ENCODE measurements at places on chromosomes 7 and 10. TPM values are rescaled to one million over a fixed set of nuclear protein-coding genes. Genes with fewer than 3 reads are reported as not detected.
A peak's percentile ranks its signal among the peaks of the same experiment; 100 is the strongest.

DNA sequence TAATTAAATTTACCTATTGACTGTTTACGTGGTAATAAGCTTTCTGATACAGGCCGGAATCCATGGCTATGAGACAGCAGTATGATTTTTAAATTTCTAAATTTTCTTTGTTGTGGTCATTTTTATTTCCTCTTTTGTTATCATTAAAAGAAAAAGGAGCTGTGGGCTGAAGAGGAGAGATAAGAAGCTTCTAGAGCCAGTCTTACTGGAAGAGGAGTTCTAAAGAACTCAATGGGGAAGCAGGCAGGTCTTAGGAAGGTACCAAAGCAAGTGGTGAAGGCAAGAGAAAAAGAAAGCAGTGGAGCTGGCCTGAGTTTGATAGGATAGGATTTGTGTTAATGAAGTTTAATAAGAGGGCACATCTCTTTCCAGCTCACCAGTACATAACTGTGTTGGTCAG is 1187.8 kb downstream of the CNTNAP2 start:
- no peak for DNase-seq

DNA sequence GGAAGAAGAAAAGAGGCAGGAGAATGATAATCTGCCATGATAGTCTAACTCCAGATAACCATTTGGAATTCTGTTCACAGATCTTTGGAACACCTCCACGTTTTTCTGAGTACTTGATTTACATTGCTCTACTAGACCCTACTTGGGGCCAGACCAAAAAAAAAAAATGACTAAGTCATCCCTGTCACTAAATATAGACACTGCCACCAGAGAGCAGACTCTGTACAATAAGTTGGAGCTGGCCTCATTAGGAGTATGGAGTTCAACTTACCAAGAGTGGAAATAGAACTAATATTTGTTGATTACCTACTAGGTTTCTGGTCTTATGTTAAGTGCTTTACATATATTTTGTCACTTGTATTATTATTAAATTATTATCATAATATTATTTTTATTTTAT is 80.9 kb upstream of the ZNF800 start:
- DNase-seq = no peak

GRCh38 chr10:23046027-23046426 is 49.4 kb upstream of the MSRB2 start:
- DNase-seq = no peak

DNA sequence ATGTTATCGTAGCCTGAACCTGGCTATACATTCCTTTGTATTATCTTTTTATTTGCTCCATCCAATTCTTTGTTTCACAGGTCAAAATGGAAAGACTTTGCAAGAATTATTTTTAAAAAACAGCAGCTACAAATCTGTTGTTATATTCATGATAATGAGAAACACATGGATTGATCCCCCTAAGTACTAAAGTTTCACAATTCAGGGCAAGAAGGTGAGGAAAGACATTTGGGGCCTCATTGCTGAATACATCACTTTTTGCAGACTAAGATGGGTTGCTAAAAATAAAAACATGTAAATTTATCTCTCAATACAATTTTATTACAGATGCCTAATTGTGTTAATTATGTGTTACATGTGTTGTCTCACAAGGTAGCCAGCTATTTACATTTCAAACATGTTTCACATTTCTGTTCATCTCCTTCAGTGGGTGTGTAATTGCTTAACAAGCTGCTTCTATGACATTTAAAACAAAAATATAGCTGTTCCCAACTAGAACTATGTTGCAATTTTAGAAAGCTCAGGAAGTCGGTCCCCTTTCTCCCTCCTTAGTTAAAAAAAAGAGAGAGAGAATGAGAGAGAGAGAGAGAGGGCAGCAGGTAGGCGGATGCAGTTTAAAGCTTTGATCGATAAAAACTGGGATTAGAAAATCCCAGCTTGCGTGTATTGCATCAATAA is 606.3 kb upstream of the FZD8 start:
- DNase-seq = peak; percentile 20

- peak; percentile 70 for DNase-seq
These were observed 106.6 kb upstream of the SHH start for GRCh38 chr7:155918720-155919390.

- no peak for DNase-seq
These were observed 3.0 kb upstream of the STMP1 start for GRCh38 chr7:135659159-135659846.

DNA sequence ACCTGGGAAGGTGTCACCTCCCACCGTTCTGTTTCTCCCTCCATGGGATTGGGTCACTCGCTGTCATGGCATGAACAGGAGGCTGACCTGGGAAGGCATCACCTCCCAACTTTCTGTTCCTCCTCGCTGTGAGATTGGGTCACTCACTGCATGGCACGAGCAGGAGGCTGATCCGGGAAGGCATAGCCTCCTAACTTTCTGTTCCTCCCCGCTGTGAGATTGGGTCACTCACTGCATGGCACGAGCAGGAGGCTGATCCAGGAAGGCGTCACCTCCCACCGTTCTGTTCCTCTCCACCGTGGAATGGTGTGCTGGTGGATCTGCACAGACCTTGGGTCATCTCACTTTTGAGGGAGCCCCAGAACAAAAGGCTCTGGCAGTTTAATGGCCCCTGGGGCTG is 239.2 kb upstream of the PRKCQ start:
- no peak for DNase-seq

DNA sequence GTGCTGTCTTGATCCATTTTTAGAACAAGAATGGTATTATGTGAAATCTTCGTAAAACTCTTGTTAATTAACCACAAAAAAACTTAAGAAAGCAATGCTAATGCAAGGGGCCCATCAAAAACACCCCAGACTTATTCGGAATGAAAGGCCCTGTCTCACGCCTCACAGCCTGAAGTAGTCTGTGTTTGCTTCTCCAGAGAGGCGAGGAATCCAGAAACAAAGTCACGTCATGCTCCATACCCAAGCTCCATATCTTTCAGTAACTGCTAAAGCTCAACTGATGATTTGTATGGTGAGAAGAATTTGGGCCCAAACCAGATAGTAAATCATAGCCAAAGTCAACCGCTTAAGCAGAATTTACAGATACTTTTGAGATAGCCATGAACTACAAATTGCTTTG is 155.4 kb downstream of the ATE1 start:
- DNase-seq = peak; percentile 52

DNA sequence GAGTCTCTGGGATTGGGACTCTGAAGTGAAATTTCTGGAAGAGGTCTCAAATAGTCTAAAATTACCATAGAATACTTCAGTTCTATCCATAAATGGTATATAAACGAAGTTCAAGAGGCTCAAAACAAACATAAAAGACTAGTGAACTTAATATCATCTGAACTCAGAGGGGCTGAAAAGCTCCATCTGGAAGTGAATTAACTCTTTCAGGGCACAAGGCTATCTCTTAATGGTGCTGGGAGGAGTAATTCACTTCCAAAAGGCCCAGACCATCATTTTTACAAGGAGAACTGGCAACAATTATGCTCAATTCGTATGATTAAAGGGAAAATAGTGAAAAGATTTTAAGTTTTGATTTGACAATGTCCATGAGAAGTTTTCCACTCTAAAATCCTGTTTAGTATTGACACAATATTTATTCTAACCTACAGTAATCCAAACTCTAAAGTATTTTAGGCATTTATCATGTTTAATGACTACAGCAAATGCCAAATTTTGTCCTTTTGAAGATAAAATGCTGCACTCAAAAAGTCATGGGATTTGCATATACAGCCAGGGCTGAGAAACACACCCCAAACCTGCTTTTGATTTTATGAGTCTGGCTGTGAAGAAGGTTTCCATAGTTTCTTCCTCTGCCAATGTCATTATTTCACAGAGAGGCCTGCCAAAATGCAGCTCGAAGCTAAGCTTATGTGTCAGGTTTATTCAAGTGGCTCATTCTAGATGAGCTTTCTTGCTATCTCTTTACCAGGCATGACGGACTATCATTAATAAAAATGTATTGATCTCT is 143.9 kb downstream of the HIBADH start:
- peak; percentile 18 for DNase-seq

DNA sequence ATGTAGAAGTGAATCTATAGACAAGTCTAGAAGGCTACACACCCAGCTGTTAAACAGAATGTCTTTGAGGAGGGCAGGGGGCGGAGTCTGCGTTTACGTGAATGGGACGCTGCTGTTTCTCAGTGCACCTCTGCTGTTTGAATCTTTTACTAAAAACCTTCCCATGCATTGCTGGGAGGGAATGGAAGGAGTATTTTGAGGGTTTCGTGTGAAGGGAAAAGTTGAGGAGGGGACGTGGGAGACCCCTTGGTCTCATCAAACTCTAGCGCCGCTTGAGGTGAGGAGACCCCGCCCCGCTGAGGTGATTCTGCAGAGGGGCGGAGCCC is 492 bp upstream of the VCL start:
- DNase-seq = no peak

- no peak for DNase-seq
These were observed 53.7 kb upstream of the KLF6 start for GRCh38 chr10:3838460-3839437.

DNA sequence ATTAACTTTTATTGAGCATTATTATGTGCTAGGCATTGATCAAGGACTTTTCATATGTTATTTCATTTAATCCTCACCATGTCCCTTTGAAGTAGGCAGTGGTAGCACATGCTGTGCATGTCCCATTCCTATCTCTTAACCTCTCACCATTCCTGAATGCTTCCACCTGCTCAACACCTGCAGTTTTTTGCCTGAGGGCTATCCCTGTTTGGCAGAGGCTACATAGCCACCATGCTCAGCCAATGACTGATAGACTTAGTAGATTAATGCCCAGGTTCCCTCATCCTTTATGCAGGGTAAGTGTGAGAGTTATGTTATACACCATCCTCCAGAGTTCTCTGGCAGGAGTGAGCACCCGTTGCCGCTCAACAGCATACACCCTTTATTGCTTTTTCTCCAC is 387.8 kb downstream of the BBS9 start:
- no peak for DNase-seq

- peak; percentile 70 for DNase-seq
These were observed 140.3 kb downstream of the FOXP2 start for GRCh38 chr7:114554781-114555537.

GRCh38 chr10:17671307-17671706 is 27.4 kb downstream of the STAM start:
- peak; percentile 51 for DNase-seq

GRCh38 chr10:69959911-69960310 is 92.7 kb upstream of the MACROH2A2 start:
- DNase-seq = no peak

DNA sequence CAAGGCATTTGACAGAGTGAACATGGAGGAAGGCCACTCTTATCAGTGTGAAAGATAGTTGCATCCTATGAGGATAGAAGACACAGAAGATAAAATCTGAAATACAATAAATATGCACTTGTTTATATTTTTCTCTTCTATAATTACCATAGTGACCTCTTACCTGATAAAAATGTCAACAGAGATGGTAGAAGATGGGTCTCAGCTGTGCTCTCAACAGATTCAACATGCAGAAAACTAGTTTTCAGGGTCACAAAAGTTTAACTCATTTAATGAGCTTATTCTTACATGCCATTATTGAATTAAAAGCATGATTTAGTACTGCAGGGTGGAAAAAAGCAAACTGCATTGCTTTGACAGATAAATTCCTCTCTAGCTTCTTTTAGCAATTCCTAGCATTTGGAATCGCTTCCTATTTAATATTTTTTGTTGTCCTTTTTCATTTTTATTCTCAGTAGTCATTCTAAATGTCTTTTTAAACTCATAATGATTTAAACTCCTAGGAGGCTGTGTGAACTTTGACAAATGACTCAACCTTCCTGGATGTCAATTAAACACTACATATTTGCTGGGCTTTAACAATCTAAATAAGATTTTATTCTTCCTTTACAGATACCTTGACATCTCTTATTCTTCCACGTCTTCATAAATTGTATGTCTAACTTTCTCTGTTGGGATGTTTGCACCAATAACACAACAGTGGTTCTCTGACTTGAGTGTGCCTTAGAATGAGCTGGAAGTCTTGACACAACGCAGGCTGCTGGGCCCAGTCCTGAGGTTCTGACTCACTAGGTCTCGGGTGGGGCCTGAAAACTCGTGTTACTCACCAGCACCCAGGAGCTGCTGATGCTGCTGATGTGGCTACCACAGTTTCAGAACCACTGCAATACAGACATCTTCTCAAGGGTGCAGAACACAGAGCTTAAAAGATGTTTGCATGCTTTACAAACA is 565.5 kb upstream of the IGFBP3 start:
- peak; percentile 86 for DNase-seq

GRCh38 chr7:105028004-105028403 is 14.0 kb downstream of the KMT2E start:
- DNase-seq = no peak

DNA sequence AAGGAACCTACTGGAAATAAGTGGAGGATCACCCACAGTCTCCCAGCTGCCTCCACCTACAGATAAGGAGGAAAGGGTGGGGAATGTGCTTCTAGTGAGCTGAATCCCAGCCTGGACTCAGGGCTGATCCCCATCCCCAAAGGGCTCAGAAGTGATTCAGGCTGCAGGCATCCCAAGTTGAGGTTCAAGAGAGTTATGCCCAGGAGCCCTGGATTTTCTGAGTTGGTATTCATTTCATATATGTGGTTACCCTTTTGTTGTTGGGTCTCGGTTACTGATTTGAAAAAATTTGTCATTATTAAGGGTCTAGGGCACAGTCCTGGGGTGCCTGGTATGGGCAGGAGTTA is 30.0 kb upstream of the SRGN start:
- peak; percentile 72 for DNase-seq

- no peak for DNase-seq
These were observed 25.9 kb upstream of the DDC start for GRCh38 chr7:50591098-50591479.

DNA sequence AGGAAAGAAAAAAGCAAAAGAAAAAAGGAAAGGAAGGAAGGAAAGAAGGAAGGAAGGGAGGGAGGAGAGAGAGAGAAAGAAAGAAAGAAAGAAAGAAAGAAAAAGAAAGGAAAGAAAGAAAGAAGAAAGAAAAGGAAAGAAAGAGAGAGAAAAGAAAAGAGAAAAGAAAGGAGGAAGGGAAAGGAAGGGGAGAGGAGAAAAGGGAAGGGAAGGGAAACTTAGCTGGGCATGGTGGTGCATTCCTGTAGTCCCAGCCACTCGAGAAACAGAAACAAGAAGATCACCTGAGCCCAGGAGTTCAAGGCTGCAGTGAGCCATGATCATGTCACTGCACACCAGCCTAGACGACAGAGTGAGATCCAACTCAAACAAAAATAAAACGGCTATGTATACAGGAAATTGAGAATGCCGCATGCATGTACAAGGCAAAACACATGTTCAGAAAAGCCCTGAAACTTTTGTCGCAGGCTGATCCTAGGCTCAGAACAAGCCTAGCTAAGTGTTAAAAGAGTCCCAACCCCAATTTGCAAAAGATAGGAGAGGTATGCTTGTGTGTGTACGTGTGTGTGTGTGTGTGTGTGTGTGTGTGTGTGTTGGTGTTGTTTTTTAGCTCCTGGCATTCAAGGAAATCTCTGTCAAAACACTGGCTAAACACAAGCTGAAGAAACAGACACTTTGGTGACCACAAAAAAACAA is 6.6 kb upstream of the NPC1L1 start:
- no peak for DNase-seq

GRCh38 chr10:28300027-28300426 is 2.8 kb downstream of the MPP7 start:
- no peak for DNase-seq

The ERVW-1 gene
- total RNA-seq = not detected

The FAM13C gene
- 9.1 TPM for total RNA-seq

The FAM25C gene
- total RNA-seq = not detected

The BMPER gene
- total RNA-seq = 157 TPM

The TAS2R40 gene
- not detected for total RNA-seq

The ATP6V0E2 gene
- 22.5 TPM for total RNA-seq

The SLC39A12 gene
- total RNA-seq = not detected

All from fibroblast of the aortic adventitia (primary cell).